ENCODE measurements at places on chromosomes 12 and 14. TPM values are rescaled to one million over a fixed set of nuclear protein-coding genes. Genes with fewer than 3 reads are reported as not detected.

The HCAR2 gene
- polyA plus RNA-seq, result not detected

The AQP2 gene
- polyA plus RNA-seq, result not detected

DNA sequence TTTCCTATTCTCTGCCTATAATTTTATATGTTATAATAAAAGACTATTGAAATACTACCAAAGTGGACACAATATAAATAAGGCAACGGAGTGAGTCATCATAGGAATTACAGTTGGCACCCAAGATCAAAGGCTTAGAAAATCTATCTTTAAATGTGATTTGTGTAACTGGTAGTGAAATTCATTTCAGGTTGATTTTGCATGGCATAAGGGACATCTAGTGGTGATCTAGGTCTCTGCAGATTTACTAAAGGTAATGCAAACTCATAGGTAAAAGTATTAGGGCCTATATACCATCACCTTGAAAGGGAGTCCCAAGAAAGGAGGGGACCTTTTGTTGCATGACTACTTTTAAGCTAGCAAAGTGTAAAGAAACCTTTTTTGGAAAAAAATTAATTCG lies 527.2 kb downstream of the NRXN3 start:
- peak; percentile 76 for DNase-seq

- DNase-seq, result no peak
Measured at GRCh38 chr12:104083769-104084475, 19.6 kb downstream of the HCFC2 start.

- DNase-seq, result no peak
Measured at GRCh38 chr12:13564266-13564810, 367.8 kb downstream of the EMP1 start.

DNA sequence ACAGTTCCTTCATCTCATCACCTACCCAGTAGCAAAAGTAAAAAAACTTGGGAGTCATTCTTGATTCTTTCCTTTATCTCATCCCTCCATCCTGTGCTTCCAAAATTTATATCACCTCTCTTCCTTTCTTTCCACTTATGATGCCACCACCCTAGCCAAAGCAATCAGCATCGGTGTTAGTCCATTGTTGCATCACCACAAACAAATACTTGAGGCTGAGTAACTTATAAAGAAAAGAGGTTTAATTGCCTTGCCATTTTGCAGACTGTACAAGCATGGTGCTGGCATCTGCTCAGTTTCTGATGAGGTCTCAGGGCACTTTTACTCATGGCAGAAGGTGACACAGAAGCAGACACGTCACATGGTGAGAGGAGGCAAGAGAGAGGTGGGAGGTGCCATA lies 19.8 kb upstream of the CATSPERB start:
- no peak for DNase-seq

The MYF5 gene
- polyA plus RNA-seq, result not detected

The HOXC6 gene
- polyA plus RNA-seq, result not detected

The PRKCH gene
- polyA plus RNA-seq, result 8.7 TPM

DNA sequence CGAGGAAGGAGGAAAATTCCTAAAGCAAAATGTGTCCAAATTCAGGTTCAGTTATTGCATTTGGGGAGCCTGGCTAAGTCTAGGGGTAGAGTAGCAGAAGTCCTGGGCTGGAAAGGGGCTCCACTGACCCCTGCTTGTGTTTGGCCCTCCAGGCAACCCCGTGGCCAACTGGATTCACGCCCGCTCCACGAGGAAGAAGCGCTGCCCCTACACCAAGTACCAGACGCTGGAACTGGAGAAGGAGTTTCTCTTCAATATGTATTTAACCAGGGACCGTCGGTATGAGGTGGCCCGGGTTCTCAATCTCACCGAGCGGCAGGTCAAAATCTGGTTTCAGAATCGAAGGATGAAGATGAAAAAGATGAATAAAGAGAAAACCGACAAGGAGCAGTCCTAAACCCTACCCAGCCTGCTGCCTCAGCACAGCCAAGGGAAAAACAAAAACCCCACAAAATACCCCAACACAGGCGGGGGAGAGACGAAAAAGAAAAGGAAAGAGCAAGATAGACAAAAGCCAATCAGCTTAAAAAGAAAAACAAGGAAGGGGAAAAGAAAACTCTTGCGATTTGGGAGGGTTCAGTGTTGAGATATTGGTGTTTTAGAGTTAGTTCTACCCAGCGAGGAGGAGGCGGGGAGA lies 2.4 kb downstream of the HOXC9 start:
- DNase-seq, result no peak

DNA sequence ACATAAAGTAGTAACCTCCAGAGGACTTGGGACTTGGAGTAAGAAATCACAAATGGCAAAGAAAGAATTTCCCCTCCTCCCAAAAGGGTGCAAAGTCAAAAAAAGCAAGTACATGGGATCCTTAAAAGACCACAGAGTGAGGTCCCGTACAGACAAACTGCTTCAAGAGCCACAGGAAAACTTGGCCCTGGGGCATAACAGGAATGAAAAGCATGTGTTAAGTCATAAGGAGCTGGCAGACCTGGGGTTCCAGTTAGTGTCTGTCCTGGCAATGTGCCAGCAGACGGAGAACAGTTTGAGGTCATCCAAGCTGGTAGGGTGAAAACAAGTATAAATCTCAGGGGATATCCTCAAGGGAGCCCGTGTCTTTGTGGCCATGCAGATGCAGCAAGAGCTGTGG lies 73.2 kb downstream of the HSD17B6 start:
- no peak for DNase-seq

DNA sequence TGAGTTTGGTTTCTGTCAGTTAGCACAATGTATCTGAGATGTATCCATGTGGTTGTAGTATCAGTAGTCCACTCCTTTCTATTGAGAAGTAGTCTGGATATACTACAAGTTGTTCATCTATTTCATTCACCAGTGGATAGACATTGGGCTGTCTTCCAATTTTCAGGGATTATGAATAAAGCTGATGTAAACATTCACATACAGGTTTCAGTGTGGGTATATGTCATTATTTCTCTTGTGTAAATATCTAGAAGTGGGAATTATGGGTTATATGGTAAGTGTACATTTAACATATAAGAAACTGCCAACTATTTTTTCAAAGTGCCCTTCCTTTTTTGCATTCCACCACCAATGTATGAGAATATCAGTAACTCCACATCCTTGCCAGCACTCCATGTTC lies 35.9 kb downstream of the PHLDA1 start:
- DNase-seq, result no peak

DNA sequence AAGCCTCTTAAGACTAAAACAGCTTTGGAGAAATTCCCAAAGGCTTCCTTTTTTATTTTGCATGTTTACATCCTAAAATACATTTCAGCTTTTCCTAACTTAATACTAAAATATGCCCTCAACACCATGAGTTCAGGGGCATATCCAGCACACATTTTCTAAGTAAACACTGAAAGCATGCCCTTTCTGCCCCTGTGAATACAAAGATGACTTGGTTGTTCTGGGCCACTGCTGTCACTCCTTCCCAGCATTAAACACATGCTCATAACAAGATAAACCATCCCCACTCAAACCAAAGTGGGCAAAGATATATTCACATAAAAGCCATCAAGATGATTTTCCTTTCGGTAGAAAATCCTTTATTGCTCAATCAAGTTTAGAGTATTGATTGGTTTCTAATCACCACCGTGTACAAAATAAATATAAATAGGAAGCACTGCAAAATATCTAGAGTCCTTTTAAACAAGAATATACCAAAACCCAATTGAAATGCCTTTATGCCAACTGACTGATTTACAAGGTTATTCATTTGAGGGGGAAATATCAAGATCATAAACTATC lies 1.9 kb downstream of the CCNB1IP1 start:
- no peak for DNase-seq

- no peak for DNase-seq
Measured at GRCh38 chr12:16175840-16176239, 101.6 kb downstream of the SLC15A5 start.

DNA sequence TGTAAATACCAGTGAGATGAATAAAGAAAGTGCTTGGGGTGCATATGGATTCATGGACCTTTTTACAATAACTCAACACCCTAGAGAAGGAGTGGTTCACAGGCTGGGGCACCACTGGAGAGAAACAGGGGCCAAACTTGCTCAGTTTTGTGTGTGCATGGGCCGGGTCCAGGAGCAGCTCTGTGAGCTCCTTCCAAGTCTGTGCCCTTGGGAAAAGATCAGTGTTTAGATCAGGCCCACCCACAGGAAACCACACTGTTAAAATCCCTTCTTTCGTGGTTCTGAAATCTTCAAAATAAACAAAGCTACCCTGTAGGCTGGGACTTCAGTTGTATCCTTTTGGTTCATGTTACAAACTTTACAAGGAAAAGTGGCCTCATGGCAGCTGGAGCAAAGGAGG lies 156.1 kb upstream of the TMEM260 start:
- DNase-seq, result no peak

The OR6C75 gene
- not detected for polyA plus RNA-seq

The TAC3 gene
- 4.5 TPM for polyA plus RNA-seq

The RNU6-8 gene
- not detected for polyA plus RNA-seq

DNA sequence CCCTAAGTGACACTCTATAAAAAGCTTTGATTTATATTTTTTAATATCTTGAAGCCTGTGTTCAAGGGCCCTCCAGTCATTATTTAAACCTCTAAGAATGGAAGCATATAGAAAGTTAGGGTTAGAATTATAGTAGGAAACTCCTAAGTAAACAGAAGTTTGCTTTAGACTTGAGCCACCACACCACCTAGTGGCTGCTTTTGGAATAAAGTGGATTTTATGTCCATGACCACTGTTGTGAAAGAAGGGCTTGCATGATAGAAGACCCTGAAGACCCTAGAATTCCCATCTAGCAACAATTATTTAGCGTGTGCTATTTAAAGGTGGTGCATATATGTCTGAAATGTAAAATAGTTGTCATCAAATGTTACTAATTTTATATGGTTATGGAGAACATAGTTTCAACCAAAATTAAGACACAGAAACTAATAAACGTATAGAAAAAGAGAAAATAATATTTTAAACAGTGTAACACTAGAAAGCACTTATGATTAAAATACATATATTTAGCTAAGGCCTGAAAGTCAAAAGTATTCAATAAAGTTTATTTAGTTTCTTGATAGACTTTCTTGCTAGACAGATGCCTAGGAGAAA lies 21.3 kb downstream of the LRRIQ1 start:
- peak; percentile 74 for DNase-seq

GRCh38 chr12:76032043-76032981 lies 736 bp upstream of the PHLDA1 start:
- peak; percentile 51 for DNase-seq

DNA sequence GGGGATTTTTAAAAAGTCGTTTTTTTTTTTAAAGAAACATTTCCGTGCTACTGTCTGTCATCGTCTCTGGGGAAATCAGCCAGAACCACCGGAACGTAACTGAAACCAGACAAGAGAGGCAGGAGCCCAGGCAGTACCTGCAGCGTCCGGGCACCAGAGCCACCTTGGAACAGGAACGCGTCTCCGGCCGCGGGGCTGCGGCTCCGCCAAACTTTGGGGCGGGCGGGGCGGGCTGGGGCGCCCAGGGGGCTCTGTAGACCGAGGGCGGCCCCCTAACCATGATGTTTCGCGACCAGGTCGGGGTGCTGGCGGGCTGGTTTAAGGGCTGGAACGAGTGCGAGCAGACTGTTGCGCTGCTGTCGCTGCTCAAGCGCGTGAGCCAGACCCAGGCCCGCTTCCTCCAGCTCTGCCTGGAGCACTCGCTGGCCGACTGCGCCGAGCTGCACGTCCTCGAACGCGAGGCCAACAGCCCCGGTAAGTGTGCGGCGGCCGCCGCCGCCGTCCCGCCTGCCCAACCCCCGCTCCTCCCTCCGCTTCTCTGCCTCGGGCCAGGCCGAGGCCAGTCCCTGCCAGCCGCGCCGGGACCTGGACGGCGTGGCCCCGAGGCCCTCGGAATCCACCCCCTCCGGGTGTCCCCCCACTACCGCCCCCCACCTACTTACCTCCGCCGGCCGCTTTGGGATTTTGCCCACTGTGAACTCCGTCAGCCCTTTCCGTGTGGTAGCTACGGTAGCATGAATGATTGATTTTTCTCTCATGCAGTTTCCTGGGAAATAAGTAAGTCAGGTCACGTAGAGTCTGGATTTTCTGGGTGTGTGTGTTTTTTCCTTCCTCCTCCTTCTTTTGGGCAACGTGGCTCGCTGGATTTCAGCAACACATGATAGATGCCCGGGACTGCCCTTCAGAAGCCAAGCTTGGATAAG lies 972 bp downstream of the SAMD4A start:
- peak; percentile 82 for DNase-seq

The YAF2 gene
- polyA plus RNA-seq, result 10.2 TPM

- DNase-seq, result peak; percentile 88
Measured at GRCh38 chr12:57553343-57554202, 3.7 kb downstream of the KIF5A start.

- DNase-seq, result no peak
Measured at GRCh38 chr14:64912261-64912660, 2.0 kb upstream of the CHURC1 start.

DNA sequence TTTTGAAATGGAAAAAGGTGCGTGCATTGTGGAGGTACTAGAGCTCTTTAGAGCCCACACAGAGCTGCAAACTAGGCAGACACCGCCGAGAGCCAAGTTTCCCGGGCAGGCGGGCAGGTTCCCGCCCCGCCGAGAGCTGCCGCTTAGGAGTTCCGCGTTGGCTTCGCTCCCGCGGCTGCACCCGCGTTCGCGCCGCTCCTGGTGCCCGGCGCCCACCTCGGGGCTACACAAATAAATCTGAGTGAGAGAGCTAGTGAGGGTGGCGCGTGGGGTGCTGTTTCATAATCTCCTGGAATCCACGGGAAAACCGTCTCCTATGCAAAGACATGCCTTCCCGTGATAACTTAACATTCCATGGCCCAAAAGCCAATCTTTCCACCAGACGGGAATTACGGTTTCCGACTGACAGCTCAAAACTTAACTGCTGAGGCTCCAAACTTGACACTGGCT lies 645 bp downstream of the KITLG start:
- peak; percentile 66 for DNase-seq

DNA sequence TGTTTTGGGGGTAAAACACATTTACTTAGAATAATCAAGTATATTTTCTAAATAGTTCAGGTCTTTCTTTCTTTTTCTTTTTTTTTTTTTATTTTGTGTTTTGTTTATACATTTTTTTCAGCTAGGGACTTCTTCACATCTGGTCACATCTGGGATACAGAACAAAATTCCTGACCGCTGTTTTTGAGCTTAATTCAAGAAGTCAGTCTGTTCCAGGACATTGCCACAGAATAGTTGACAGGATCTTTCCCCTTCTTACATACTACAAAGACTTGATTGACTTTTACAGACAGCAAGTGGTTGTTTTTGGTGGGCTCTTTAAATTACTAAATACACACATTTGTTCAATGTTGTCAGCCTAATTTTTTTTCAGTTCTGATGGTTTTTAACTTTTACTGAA lies 41.8 kb upstream of the DCN start:
- DNase-seq, result no peak

The NOXRED1 gene
- polyA plus RNA-seq, result not detected

The TAMALIN gene
- 41.5 TPM for polyA plus RNA-seq

The DNAJC22 gene
- 1.1 TPM for polyA plus RNA-seq

GRCh38 chr12:102753802-102754201 lies 163.2 kb downstream of the PAH start:
- no peak for DNase-seq

DNA sequence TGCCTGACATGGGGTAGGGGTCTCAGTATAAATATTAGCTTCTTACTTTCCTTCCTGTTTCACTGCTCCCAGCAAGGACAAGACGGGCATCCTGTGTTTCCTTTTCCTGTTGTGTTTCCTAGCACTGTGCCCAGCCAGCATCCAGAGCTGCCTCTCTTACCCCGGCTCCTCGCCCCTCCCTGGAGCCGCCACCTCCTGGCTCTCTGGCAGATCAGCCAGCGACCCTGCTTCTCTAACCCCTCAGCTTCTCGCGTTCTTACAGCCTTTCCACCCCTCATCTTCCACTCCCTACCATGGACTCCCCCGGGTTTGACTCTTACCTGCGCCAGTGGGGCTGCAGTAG lies 17.8 kb downstream of the HDAC7 start:
- no peak for DNase-seq

The LHX5 gene
- 0.10 TPM for polyA plus RNA-seq

- no peak for DNase-seq
Measured at GRCh38 chr12:15155271-15155670, 65.9 kb downstream of the RERG start.

The DCAF11 gene
- 125 TPM for polyA plus RNA-seq

Data from brain (organoid and tissue), 16 donors.